ENCODE measurements at places on chromosomes 6 and 20.

GRCh38 chr20:32028647-32029372, 18.6 kb downstream of the CCM2L start:
- DNase-seq: peak; percentile 40

DNA sequence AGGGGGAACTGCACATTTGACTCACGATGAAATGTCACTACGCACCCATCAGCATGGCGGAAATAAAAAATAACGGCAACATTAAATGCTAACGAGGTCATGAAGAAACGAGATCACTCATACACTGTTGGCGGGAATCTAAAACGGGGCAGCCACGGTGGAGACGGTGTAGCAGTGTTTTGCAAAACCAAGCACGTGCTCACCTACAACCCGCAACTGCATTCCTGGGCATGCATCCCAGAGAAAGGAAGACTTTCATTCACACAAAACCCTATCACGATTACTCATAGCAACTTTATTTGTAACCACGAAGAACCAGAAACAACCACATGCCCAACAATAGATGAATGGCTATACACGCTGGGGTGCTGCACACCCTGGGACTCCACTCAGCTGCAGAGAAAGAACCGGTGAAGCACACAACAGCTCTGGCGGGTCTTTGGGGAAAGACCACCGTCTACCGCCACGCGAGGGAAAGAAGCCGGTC, 77.0 kb downstream of the YTHDF1 start:
- DNase-seq: no peak

- DNase-seq: peak; percentile 17
These were observed 952.5 kb upstream of the MAN1A1 start for GRCh38 chr6:120302041-120302440.

DNA sequence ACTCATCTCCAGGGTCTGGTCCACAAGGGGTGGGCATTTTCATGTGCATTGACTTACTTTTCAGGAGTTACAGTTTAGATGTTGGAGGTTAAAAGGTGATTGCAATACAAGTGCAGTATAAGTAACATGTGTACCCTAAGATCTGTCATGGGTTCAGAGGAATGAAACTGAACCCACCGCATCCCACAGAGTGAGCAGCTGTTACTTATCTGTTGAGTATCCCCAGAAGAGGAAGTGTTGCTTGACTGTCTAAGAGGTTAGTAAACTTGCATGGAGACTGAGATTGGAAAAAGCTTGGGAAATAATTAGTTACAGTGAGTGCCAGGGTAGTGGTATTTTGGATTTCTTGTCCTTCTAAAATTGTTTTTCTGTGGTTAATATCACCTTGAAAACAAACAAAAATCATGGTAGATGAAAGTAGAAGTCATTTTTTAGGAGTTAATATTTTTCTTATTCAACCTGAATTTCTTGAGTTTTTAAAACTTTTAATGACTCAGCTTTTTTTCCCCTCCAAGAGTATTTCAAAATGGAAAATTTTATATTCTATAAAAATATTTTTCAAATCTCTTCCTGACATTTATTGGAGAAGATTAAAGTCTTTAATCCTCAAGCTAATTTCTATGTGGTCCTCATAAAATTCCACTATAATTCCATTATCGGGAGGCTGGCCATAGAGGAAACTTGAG, 306.1 kb downstream of the ZNF217 start:
- DNase-seq: no peak

DNA sequence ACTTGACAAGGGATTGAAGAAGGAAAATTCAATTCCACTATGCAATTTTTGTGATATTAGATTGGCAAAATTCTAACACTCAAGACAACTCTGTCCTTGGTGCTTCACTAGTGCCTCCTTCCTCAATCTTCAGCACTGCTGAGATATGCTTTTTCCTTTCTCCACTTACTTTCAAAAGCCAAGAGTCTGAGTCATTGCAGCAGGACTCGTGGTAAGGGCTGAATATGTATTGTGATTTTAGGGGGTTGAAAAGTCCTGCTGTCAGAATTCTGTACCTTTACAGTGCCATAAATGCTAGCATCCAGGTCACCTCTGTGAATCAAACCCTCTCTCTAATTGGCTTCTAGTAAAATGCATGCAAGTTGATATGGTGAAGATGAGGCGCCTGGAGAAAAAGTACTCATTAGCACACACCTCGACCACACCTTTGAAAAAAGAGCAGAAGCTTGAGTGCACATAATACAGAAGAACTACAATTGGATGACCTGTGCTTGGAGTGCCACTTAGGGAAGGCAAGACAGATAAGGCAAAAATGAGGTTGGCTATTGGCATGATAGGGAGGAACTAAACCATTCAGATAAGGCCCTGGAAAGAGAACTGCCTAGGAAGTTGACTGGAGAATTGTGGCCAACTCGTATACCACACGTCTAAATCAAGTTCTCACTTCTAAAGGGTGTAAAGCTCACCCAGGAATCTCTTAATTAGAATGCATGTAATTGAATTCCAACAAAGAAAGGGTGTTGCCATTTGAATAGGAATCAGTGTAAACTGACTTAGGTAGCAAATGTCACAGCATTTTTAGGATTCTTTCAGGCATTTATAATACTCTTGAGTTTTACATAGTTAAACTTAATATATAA, 43.6 kb upstream of the FAM83B start:
- no peak for DNase-seq

GRCh38 chr20:35586751-35587425, 28.7 kb upstream of the SPAG4 start:
- no peak for DNase-seq

DNA sequence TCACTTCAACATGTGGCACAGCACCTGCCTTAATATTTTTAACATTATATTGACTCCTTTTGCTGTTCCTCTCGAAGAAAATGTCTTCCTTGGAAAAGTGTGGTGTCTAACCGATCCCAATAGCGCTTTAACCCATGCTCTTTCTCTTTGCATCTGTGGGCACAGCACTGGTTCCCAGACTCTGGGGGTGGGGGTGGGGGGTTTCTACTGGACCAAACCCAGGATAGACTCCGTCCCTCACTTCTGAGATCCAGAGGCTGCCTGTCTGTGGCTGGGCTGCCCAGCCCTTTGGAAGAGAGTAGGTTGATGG, 3.9 kb upstream of the ZNF292 start:
- no peak for DNase-seq

DNA sequence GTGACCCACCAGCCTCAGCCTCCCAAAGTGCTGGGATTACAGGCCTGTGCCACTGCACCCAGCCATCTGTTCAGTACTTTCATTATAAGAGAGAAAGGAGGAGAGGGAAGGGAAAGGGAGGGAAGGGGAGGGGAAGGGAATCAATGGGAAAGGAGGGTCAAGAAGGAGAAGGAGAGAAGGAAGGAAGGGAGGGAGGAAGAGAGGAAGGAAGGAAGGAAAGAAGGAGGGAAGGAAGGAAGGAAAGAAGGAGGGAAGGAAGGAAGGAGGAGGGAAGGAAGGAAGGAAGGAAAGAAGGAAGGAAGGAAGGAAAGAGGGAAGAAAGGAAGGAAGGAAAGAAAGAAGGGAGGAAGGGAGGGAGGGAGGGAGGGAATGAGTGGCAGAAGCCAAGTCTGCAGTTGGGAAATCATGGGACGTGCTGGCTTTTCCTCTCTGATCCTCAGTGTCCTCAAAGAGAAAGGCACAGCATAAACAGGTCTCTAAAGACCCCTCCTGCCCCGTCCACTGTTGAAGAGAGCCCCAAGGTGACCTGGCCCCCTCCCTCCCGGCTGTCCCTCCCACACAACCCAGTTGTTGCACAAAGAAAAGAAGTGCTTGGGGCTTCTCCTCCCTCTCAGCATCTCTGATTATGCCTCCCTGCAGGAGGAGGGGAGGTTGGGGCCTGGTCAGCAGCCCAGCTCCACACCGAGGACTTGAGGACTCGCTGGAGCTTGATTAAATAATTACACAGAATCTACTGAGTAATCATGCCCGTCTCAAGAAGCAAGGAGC, 69.1 kb upstream of the TOP1 start:
- no peak for DNase-seq

- no peak for DNase-seq
These were observed 47.7 kb downstream of the SLC2A12 start for GRCh38 chr6:134004714-134005113.

GRCh38 chr6:90298459-90299053, 1.9 kb upstream of the BACH2 start:
- no peak for DNase-seq

DNA sequence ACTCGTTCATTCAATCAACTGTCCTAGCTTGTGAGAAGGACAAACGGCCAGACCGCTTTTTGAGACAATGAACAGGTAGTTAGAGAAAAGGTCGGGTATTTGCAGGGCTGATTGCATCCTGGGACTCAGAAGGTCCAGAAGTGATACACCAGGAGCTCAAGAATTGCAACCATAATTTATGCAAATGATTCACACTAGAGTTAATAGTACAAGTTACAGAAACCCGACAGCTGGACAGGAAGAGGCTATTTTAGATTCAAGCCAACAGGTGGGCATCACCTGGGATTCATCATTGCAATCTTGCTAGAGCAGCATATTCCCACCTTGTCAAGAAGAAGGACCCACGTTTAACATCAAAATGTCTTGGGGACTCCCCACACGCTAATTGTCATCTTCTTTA, 83.5 kb downstream of the TNFAIP3 start:
- DNase-seq: no peak

DNA sequence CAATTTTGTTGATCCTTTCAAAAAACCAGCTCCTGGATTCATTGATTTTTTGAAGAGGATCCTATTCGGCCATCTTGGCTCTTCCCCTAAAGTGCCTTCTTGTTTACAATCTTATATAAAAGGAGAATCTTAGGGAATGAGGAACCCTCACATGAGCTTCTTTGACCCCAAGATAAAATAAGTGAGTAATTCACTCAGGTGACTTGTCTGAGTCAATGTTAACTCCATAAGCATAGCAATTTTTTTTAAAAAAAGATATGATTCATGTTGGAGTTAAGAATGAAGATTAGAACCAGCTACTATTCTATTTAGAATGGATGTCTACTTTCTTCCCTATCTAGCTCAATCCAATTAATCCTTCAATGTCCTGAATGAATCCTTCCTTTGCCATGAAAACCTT, 21.0 kb downstream of the WASF1 start:
- no peak for DNase-seq

- no peak for DNase-seq
These were observed 23.4 kb upstream of the SLCO4A1 start for GRCh38 chr20:62618611-62619529.

DNA sequence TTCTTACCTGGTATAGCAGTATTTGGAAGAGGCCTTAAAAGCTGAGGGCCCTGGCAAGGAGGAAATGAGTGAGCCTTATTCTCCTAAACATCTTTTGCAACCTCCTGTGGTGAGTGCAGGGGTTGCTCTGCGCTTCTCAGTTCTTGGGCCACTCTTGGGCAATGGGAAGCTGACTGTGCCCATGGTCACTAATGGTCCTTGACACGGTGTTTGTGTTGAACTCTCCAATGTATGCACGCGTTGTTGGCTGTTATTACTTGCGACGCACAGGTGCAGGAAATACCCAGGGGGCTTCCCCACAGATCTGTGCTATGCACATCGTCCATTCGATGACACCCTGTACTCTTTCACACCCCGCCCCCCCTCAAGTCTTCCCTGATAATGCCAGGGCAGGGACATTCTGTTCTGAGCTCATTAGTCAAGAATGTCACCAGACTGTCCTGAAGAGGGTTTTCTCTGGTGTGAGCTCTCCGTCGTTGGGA, 79.7 kb downstream of the EDN1 start:
- DNase-seq: no peak

DNA sequence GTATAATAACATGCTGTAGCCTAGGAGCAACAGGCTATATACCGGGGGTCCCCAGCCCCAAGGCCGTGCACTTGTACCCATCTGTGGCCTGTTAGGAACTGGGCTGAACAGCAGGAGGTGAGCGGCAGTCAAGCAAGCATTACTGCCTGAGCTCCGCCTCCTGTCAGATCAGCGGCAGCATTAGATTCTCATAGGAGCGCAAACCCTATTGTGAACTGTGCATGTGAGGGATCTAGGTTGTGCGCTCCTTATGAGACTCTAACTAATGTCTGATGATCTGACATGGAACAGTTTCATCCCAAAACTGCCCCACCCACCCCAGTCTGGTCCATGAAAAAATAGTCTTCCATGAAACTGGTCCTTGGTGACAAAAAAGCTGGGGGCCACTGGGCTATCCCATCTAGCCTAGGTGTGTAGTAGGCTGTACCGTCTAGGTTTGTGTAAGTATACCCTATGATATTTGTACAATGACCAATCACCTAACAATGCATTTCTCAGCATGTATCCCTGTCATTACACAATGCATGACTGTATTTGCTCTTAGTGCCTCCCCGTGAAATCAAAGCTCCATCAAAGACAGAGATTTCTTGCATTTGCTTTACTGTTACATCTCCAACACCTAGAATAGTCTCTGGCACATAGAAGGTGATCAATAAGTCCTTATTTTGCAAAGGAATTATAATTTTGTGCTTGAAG, 30.8 kb downstream of the NHSL1 start:
- peak; percentile 68 for DNase-seq

- DNase-seq: no peak
These were observed 32.9 kb downstream of the FRK start for GRCh38 chr6:116027801-116028200.

DNA sequence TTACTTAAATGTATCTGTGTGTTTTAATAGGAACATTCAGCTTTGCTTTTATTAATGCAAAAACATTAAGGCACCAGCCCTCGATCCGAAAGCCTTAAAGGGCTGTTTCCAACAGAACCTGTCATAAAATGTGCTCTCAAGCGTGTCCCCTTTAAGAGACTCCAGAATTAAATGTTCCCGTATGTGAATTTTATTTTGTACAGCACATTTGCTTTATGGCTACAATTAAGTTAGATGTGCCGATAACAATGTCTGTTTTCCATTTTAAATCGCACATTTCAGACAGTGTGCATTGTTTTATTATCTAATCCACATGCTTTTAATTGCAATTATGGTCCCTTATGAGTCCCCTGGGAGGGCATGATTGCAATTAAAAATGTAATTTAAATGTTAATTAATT, 198.9 kb downstream of the TSHZ2 start:
- DNase-seq: no peak

GRCh38 chr6:133606852-133607251, 282.1 kb upstream of the TCF21 start:
- no peak for DNase-seq

DNA sequence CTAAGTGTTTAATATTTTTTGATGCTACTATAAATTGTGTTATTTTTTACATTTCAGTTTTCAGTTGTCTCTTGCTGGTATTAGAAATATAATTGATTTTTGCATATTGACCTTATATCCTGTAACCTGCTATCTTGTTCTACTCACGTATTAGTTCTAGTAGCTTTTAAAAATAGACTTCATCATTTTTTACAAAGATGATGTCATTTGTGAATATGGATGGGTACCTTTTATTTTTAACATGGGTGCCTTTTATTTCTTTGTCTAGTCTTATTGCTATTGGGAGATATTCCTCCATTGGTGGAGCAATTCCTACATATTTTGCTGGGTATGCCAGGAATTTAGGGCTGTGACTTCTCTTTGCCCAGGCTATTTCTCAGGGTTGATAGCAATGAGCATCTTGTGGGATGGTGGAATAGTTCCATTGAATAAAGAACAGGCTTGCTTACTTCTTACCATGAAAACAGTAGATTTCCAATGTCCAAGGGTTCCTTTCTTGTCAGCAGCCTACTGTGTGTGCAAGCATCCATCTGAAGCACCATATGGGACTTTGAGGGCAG, 149.7 kb downstream of the CARMIL1 start:
- DNase-seq: no peak

GRCh38 chr20:45857882-45858216, 435 bp downstream of the ZSWIM3 start:
- DNase-seq: no peak

Measured in NCI-H1417 (cell line).